ENCODE measurements at places on chromosomes 3 and 15.

DNA sequence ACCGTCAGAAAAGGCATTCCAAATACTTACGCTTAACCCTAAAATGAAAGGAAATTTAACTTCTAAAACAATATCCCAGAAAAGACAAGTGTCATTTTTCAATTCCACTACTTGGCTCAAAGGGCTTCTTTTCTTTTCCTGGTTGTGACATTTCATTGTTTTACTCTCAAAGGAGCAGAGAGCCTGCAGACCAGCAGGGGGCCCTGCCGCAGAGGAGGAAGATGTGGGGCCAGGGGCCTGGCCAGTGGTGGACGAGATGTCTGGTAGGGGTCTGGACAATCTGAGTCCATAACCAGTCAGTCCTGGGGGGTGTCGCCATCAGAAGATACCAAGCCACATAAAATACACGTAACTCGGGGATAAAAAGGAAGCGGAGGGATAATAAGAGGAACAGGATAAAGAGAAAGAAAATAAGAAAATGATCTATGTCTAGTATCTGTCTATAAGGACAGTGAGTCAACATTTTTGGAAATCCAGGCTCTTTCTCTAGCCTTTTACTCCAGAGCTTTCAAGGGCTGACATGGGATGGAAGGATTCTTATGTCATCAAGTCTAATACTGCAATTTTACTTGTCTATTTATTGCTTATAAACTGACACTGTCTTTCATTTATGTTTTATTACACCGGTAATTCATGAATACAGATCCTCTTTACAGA lies 54.2 kb upstream of the ARHGEF3 start:
- peak; percentile 15 for DNase-seq

GRCh38 chr15:56425976-56426375 lies 39.0 kb downstream of the MNS1 start:
- no peak for DNase-seq

GRCh38 chr3:128266453-128266852 lies 113.2 kb downstream of the EEFSEC start:
- no peak for DNase-seq

- DNase-seq = no peak
Measured at GRCh38 chr3:38139652-38140051, 1.2 kb downstream of the MYD88 start.

- no peak for DNase-seq
Measured at GRCh38 chr15:29398907-29399306, 129.3 kb upstream of the NSMCE3 start.

GRCh38 chr3:128226795-128227395 lies 73.6 kb downstream of the EEFSEC start:
- no peak for DNase-seq

Data from stimulated activated CD4-positive, alpha-beta T cell treated with anti-CD3 and anti-CD28 coated beads, Interleukin-15, amount 100 ng/mL, for 1 hour (primary cell).